ENCODE measurements at places on chromosomes 16 and 17. TPM values are rescaled to one million over a fixed set of nuclear protein-coding genes. Genes with fewer than 3 reads are reported as not detected.

Gene JPH3
- total RNA-seq = 1.0 TPM

Gene RHBDF1
- 79.5 TPM for total RNA-seq

Gene CIITA
- 11.7 TPM for total RNA-seq

DNA sequence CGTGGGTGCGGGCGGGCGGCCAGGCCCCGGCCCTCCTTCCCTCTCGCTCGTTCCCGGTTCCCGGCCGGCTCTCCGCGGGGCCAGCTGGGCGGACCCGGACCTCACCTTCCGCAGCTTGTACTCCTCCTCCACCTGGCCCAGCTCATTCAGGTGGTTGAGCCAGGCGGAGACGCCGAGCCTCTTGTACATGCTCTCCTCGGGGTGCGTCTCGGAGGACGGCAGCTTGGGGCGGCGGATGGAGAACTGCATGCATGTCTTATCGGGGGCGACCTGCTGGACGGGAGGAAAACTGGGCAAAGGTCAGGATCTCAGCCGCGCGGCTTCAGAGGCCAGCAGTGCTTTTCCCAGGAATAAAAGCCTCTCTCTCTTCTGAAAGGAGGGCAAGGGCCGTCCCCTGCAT is 85.4 kb downstream of the TBC1D16 start:
- DNase-seq = no peak
- H3K4me1 ChIP-seq = peaks cover 14% of the 10 kb centered on the region
- no peaks in the 10 kb centered on the region for H3K36me3 ChIP-seq
- no peak overlapping the region for H3K27ac ChIP-seq

DNA sequence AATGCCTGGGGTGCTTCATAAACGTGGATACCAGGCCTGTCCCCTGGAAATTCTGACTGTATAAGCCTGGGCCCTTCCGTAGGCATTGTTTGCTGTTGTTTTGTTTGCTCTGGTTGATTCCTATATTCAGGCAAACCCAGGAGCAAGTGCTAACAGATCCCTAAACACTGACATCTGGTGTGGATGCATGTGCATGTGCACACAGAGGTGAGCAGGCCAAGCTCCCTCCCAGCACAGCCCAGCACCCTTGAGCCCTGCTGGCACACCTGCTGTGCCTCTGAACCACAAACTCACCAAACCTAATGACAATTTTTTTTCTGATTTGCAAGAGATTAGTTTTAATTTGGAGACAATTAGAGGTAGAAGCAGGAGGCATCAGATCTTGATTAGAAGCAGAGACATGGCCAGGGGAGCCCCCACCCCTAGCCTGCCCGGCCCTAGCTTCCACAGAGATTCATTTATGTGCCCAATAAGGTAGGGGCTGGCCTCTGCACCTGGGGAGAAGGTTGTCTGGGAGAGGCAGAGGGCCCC is 40.4 kb downstream of the TMEM132E start:
- H3K36me3 ChIP-seq = no peaks in the 10 kb centered on the region
- H3K4me1 ChIP-seq = no peaks in the 10 kb centered on the region

Gene HCRT
- not detected for total RNA-seq

Gene TSPOAP1
- 26.5 TPM for total RNA-seq

GRCh38 chr16:77410449-77410848 is 24.4 kb downstream of the ADAMTS18 start:
- no peaks in the 10 kb centered on the region for H3K27me3 ChIP-seq
- no peak overlapping the region for H3K27ac ChIP-seq
- H3K4me1 ChIP-seq = no peaks in the 10 kb centered on the region
- no peak overlapping the region for H3K4me3 ChIP-seq
- DNase-seq = no peak

- no peaks in the 10 kb centered on the region for H3K27me3 ChIP-seq
- peak within 1 kb of the TSS; percentile 53 for H3K27ac ChIP-seq
- H3K4me1 ChIP-seq = no peaks in the 10 kb centered on the region
- peak within 1 kb of the TSS; percentile 48 for H3K4me3 ChIP-seq
- no peaks in the 10 kb centered on the region for H3K36me3 ChIP-seq
These were observed at the start of gene RAMP2 for GRCh38 chr17:42760652-42761581. RAMP2 (plus strand) TSS chr17:42761227; CDS start chr17:42761262, 35 bp downstream.

DNA sequence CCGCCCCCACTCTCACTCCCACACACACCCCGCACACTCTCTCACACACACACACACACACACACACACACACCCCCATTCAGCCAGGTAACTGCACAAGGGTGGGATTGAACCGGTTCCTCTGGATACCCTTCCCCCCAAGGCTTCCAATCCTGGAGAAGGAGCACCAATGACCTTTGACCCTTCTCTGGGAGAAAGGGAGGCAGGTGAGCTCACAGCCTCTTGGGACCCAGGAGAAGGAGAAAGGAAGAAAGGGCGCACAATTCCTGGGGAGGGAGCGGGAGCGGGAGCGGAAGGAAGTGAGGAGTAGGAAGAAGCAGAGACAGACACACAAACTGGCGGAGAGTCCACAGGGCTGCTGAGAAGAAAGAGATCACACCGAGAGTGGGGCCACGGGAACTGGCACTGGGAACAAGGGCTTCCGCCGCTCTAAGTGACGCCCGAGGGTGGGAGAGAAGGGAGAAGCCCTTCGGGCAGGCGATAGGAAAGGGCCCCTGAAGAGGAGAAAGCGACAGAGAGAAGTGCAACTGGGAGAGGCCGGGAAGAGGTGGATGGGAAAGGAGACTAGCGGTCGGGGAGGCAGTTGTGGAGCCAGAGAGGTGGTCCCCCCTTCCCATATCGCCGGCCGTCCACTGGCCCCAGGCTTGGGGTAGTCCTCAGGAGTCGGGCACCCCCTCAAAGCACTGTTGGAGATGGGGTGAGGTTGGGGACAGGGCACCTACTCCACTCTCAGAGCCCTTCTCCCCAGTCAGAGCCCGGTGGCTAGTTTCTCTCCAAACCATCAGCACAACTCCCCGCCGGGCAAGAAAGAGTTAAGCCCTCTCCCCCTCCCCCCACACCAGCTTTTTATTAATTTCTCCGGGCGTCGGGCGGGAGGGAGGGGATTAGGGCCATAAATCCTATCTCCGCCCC is 1.3 kb downstream of the SAMD14 start:
- H3K27me3 ChIP-seq = peaks cover 5% of the 10 kb centered on the region
- H3K36me3 ChIP-seq = no peaks in the 10 kb centered on the region
- no peak for DNase-seq

GRCh38 chr17:60049936-60050335 is 28.8 kb downstream of the HEATR6 start:
- DNase-seq = no peak
- no peak overlapping the region for H3K27ac ChIP-seq
- H3K4me3 ChIP-seq = no peak overlapping the region
- H3K36me3 ChIP-seq = peaks cover 7% of the 10 kb centered on the region
- H3K27me3 ChIP-seq = no peaks in the 10 kb centered on the region
- H3K4me1 ChIP-seq = no peaks in the 10 kb centered on the region

Gene DHX58
- 26.7 TPM for total RNA-seq

DNA sequence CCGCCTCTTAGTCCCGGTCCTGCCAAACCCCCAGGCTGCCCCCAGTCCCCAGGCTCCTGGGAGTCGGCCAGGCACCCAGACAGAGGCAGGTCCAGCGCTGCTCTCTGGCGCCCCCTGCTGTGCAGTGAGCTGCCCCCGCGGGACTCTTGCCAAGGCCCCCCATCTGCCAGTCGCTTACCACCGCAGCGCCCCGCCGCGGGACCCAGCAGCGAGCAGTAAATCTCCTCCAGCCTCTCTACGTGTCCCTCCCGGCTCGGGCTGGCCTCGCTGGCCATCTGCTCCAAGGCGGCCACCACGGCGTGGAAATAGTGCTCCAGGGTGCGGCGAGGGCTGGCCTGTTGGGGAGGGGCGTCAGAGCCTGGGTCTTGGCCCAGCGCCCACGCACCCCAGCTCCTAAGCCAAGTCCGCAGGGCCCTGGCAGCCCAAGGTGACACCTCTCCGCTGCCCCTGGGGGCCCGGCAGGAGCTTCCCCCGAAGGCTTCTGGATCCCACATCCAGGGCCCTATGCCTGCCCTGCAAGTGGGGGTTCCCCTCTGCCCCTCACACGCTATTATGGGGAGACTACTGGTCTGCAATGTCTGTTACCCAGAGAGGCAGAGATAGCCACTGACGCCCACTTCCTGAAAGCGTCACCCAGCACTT is 33.7 kb upstream of the MFSD6L start:
- H3K27me3 ChIP-seq = peaks cover 6% of the 10 kb centered on the region
- DNase-seq = no peak
- no peaks in the 10 kb centered on the region for H3K4me1 ChIP-seq
- no peaks in the 10 kb centered on the region for H3K36me3 ChIP-seq

DNA sequence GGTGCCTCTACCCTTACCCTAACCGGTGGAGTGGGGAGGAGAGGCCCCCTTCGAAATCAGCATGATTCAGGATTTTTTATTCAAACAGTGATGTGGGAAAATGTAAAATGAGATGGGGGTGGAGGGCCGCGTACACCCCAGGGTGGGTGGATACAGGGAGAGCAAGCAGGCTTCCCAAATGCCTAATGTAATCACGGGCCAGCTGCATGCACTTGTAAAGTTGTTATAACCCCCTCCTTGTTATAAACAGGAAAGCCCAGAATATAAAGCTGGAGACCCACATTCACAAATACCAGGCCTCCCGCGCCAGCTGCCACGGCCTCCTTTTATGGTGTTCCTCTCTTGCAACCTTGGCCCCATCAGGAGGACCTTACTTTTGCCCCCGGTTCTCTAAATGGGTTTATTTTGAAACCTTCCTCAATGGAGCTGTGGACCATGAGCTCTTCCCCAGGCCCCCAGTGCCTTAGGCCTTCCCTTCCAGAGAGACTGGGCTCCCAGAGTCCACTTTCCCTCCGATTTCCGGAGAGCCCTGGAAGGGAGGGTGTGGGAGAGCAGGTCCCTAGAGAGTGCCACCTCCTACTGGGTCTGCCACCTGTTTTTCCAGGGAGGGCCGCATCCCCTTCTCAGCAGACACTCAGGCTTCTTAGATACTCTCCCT is 906 bp upstream of the FOXL1 start:
- H3K27ac ChIP-seq = no peak overlapping the region
- H3K27me3 ChIP-seq = peaks cover 40% of the 10 kb centered on the region
- no peaks in the 10 kb centered on the region for H3K36me3 ChIP-seq
- DNase-seq = no peak
- no peaks in the 10 kb centered on the region for H3K4me1 ChIP-seq

GRCh38 chr16:29730649-29731048 is 15.1 kb downstream of the C16orf54 start:
- no peak overlapping the region for H3K27ac ChIP-seq
- no peak overlapping the region for H3K4me3 ChIP-seq
- H3K27me3 ChIP-seq = no peaks in the 10 kb centered on the region
- no peak for DNase-seq

DNA sequence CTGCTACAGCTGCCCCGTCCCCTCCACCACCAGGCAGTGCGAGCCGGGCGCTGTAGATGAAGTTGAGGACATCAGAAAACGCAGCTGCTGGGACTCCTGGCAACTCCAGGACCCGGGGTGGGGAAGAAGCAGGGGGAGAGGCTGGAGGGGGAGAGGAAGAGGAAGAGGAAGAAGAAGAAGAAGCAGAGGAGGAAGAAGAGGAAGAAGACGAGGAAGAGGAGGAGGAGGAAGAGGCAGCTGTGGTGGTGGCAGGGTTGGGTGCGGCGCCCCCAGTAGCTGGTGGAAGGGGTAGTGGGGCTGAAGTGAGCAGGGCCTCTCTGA is 13.2 kb downstream of the ZBTB4 start:
- no peak overlapping the region for H3K4me3 ChIP-seq
- DNase-seq = no peak
- H3K27ac ChIP-seq = peak overlapping the region; percentile 15
- H3K4me1 ChIP-seq = no peaks in the 10 kb centered on the region
- H3K36me3 ChIP-seq = peaks cover 5% of the 10 kb centered on the region

DNA sequence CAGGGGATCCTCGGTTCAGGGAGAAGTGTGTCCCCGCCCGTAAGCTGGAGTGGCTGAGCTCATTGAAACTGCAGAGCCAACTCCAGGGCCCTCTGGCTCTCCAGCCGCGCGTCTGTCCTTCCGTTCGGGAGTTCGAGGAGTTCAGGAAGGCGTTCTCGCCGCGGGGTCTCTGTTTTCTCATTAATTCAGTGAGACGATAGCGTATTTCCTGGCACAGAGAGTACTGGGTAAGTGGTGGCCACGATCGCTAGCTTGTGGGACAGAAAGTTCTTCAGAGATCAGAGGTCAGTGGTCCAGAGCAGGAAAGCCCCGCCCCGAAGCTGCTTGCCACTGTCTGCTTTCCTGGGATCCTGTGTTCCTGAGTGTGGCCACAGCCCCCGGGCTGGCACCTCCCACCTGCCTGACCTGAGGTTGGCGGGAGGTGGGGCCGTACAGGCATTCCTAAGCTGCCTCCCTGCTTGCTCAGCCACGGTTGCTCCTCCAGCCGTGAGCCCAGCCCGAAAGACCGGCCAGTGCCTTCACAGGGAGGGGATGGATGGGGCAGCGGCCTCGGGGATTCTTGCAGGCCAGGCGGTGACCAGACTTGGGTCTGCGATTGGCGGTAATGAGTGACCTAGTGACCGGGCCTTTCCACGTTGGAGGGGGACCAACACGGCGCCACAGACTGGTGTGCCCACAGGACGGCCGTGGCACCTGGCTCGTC is 8.9 kb downstream of the BAIAP2 start:
- H3K4me1 ChIP-seq = peaks cover 61% of the 10 kb centered on the region
- DNase-seq = no peak
- no peaks in the 10 kb centered on the region for H3K36me3 ChIP-seq
- no peak overlapping the region for H3K4me3 ChIP-seq

Gene CCDC40
- total RNA-seq = 19.7 TPM

DNA sequence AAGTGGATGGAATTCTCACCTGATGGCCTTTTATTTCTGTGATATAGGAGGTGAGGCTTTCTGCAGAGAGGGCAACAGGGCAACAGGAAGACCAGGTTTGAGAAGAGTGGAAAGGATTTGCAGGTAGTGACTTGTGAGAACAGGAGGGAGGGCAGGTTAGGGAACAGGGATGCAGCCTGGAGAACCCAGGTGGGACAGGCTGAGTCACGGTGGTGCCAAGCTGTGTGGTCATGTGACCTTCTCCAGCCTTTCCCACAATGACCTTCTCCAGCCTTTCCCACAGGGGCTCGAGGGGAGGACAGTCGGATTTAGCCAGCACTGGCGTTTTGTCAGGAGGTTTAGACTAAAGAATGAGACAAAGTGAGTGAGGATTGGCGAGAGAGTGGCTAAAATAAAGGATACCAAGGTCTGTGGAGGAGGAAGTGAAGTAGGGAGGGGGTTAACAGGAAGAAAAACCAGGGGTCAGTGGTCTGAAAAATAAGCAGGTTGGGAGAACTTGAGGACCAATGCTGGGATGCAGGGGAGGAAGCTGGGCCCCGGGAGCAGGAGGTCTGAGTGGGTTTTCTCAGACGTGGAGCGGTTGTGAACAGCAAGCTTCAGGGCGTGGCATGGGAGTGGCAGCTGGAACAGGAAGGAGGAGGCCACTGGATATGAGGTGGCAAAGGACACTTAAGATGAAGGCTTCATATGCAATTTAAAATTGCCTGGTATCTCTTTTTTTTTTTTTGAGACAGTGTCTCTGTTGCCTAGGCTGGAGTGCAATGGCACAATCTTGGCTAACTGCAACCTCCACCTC is 37.7 kb downstream of the DNAH2 start:
- no peak overlapping the region for H3K4me3 ChIP-seq
- DNase-seq = no peak
- no peaks in the 10 kb centered on the region for H3K4me1 ChIP-seq
- H3K27me3 ChIP-seq = no peaks in the 10 kb centered on the region
- no peaks in the 10 kb centered on the region for H3K36me3 ChIP-seq

All from prostate gland (tissue), 2 donors.